Neural crest cell (in vitro differentiated cells): ENCODE measurements at places on chromosomes 7 and 10.
A peak's percentile ranks its signal among the peaks of the same experiment; 100 is the strongest.

DNA sequence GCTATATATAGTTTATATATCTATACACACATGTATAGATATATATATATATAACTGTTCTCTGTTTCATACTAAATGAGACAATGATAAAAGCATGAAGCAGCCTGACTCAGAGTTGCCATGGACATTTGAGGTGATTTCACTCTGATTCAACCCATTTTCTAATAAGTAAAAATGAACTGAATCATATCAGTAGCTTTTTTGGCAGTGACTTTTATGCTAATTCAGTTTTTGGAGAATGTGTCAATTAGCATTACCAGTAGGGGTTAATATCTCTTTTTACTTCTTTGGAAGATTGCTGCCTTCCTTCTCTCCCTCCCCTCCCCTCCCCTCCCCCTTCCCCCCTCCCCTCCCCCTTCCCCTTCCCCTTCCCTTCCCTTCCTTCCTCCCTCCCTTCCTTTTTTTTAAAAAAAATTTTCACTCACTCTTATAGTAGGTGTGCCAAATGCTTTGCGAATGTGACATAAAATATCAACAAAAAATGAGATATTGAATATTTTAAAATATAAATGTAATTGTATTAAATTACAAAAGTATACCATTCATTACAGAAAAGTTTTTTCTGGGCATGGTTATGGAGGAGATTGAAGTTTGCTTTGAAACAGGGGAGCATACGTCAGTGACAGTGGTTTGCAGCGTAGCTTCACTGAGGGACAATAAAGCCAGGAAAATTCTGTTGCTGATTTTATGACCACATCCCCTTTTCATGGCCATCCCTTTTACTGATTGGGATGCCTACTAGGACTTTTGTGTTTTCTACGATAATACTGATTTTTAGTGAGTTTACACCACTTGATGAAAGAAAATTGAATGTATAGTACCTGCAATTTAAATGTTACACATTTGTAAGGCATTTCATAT is 64.0 kb upstream of the KLF6 start:
- no peak for DNase-seq

DNA sequence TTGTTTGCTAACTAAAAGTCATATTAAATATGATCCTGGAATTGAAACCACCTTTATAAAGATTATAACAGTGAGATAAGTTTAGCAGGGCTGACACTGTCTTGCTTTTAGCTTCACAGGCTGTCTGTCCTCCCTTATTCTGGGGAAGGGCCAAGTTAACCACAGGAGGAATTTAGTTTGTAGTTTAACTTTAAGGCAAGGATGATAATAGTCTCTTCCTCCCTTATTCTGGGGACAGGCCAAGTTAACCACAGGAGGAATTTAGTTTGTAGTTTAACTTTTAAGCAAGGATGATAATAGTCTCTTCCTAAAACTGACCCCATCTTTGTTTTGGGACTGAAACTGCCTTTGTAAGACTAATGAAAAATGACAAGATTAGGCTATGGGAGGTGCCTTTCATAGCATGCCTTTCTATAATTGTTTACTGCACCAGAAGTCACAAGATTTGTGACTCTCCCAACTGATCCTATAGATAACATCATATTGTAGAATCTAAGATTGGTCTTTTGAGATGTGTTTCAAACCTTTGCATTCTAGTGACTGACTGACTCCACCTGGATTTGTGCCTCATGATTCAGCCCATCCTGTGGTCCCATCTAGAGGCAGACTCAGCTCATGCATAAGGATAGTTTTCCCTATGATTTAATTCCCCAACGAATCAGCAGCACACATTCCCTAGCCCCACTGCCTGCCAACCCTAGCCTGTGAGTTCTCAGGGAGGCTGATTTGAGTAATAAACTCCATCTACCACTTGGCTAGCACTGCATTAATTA is 212.0 kb downstream of the MAGI2 start:
- DNase-seq, result no peak

DNA sequence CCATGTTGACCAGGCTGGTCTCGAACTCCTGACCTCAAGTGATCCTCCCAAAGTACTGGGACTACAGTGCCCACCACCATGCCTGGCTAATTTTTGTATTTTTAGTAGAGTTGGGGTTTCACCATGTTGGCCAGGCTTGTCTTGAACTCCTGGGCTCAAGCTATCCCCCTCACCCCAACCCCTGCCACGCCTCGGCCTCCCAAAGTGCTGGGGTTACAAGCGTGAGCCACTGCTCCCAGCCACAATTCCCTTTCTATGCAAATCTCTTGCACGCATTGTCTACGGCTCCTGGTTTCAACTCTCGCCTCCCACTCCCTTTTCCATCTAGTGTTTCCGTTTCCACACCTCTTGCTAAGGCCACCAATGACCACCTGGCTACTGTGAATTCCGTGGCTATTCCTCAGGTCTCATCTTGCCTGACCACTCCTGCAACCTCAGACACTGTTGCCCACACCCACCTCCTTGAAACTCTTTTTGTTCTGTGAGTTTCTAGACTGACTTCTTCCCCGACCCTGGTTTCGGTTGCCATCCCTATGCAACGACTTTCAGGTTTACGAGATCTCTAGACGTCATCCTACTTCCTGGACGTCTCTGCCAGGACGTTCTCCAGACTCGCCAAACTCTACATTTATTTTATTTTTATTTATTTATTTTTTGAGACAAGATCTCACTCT is 3.4 kb downstream of the CLDN3 start:
- no peak for DNase-seq

DNA sequence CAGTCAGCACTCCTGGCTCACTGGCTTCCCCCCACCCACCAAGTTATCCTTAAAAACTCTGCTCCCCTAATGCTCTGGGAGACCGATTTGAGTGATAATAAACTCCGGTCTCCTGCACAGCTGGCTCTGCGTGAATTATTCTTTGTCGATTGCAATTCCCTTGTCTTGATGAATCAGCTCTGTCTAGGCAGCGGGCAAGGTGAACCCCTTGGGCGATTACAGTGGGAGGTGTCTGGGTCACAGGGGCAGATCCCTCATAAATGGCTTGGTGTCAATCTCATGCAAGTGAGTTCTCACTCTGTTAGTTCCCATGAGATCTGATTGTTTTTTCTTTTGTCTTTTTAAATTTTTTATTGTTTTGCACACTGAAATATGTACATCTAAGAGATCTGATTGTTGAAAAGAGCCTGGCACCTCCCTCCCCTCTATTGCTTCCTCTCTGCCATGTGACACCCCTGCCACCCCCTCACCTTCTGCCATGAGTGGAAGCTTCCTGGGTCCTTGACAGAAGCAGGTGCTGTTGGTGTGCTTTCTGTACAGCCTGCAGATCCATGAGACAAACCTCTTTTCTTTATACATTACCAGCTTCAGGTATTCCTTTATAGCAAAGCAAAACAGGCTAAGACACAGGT is 20.5 kb downstream of the OTUD1 start:
- DNase-seq, result no peak

- DNase-seq, result no peak
Observed at GRCh38 chr7:34136698-34137097, 231.4 kb downstream of the BMPER start.

- DNase-seq, result no peak
Observed at GRCh38 chr7:84589012-84589411, 394.4 kb upstream of the SEMA3A start.

- peak; percentile 90 for DNase-seq
Observed at GRCh38 chr7:150383710-150384397, 4.7 kb downstream of the ZNF775 start.

DNA sequence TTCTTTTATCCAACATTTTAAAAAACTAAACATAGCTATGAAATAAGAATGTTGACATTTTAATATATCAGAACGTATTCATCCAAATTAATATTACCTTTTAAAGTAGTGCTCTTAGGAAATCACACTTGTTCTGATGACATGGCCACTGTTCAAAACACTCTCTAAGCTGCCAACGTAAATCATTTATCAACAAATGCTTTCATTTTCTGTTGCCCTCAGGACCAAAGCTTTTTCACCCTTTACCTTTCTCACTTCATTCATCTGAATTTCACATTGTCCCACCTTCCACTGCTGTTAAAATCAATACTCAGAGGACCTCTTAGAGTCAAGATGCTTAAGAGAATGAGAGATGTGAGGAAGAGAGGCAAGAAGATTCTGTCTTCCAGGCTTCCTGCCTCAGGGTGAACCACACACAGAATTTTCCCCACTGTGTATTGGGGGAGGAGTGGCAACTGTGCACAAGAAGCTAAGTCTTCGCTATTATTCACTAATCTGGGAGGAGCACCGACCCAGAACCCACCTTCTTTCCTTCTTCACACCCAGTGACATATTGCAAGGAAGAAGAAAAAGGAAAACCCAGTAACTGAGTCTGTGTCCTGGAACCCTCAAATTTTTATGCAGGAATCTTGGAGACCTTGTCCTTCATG is 21.0 kb downstream of the HIBADH start:
- no peak for DNase-seq
